ENCODE measurements at places on chromosomes 5 and 9.

DNA sequence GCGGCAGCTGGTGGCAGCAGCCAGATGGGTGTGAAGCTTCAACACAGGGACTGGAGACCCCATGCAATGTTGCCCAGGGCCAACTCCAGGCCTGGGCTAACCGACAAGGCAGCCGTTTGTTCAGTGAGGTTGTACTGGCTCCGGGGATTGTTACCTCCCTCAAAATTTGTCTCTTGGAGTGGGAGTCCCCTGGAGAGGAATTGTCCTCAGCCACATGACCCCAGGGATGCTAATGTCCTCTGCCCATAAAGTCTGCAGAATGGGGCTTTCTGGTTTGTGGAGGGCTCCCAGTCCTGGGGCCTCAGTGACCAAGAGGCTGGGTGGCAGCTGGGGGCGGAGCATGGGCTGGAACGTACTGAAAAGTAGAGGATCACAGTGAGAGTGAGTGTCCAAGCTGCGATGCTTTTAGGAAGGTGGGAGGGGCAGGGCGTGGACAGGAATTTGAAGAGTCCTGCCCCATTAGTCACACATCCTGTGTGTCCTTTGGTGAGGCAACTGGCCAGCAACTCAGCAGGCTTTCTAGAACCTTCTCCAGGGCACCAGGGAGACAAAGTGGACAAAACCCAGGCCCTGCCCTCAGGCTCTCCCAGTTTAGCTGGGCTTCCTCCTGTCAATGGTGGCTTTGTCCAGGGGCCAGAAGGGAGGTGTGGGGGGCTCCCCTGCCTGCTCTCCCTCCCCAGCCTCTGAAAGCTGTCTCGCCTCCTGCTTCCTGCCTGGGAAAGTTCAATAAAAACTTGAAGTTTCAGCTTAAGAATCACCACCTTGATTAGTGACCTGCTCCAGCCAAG is 114.0 kb downstream of the NSG2 start:
- no peaks in the 10 kb centered on the region for H3K27me3 ChIP-seq
- peak; percentile 9 for DNase-seq
- H3K4me1 ChIP-seq = no peaks in the 10 kb centered on the region
- H3K4me3 ChIP-seq = no peak overlapping the region
- H3K36me3 ChIP-seq = no peaks in the 10 kb centered on the region
- H3K27ac ChIP-seq = no peak overlapping the region

GRCh38 chr5:36932699-36933098 is 56.1 kb downstream of the NIPBL start:
- H3K4me3 ChIP-seq = no peak overlapping the region
- peaks cover 5% of the 10 kb centered on the region for H3K4me1 ChIP-seq
- H3K27me3 ChIP-seq = no peaks in the 10 kb centered on the region
- no peak for DNase-seq

DNA sequence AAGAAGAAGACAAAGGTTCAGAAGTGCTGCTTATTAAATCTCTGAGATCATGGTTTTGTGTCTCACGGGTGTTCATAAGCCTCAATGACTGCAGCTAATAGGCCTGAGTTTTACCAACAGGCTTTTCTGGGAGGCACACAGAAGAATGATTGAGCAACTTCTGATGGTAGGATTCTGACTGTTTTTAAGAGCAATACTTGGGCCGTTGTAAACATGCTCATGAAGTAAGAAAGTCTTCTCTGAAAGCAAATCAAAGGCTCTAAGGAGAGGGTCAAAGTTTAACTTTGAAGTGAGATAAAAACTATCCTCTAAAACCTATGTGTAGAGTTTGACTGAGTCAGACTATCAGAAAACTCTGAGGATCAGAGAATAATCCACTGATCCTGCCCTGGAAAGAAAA is 390.9 kb upstream of the DAB2 start:
- H3K27ac ChIP-seq = no peak overlapping the region
- no peak for DNase-seq
- no peaks in the 10 kb centered on the region for H3K27me3 ChIP-seq
- no peak overlapping the region for H3K4me3 ChIP-seq
- H3K36me3 ChIP-seq = no peaks in the 10 kb centered on the region

DNA sequence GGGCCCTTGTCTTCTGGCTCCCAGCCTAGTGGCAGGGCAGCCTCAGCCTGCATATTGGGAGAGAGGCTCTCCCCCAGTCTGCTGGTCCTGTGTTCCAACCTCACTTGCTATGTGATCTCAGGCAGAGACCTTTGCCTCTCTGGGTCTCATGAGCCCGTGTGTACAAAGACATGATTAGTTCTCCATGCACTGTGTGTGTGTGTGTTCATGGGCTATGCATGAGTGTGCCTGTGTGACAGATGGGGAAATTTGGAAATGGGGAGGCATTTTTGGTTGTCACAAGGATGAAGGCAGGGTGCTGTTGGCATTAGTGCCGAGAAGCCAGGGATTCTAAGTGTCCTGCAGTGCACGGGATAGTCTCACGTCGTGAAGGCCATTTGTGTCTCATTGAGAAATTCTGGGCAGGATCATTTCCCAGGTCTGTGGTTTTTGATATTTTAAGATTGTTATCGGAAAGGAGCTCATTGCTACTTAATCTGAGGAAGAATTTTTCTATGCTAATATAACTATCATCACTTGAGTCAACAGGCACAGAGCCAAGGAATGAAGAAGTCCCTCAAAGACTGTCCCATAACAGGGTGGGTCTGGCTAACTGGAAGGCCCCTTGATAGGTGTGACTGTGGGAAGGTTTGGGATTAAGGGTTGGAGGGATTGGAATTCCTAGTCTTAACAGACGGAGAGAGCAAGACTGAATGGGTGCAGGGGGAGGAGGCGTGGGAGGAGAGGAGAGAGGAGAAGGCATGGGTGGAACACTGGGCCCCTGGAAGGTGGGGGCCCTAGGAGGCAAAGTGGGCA is 168.5 kb downstream of the RGS3 start:
- peaks cover 5% of the 10 kb centered on the region for H3K27me3 ChIP-seq
- H3K4me3 ChIP-seq = no peak overlapping the region
- no peaks in the 10 kb centered on the region for H3K4me1 ChIP-seq
- H3K36me3 ChIP-seq = no peaks in the 10 kb centered on the region
- no peak for DNase-seq
- H3K27ac ChIP-seq = no peak overlapping the region

- peaks cover 3% of the 10 kb centered on the region for H3K4me1 ChIP-seq
- no peak for DNase-seq
- peaks cover 25% of the 10 kb centered on the region for H3K27me3 ChIP-seq
- no peak overlapping the region for H3K4me3 ChIP-seq
Observed at GRCh38 chr9:137295238-137295811, 6.7 kb downstream of the NRARP start.

- H3K36me3 ChIP-seq = peaks cover 53% of the 10 kb centered on the region
- no peak for DNase-seq
- no peak overlapping the region for H3K4me3 ChIP-seq
- H3K27ac ChIP-seq = no peak overlapping the region
- H3K4me1 ChIP-seq = peaks cover 5% of the 10 kb centered on the region
Observed at GRCh38 chr5:177523711-177524538, 7.2 kb upstream of the DDX41 start.

DNA sequence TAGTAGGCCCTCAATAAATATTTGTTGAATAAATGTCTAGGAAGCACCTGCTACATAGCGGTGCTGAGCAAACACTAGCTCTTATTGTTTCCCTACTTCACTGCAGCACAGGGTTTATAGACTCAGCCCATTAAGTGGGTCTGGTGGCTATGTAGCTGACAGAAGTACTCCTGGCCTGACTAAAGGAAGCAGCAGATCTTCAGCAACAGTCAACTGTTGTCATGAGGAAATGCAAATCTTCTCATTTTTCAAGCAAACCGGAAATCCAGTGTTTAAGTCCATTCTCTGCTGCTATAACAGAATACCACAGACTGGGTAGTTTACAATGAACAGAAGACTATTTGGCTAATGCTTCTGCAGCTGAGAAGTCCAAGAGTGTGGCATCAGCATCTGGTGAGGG is 2.8 kb upstream of the TEX10 start:
- peaks cover 14% of the 10 kb centered on the region for H3K4me1 ChIP-seq
- no peak for DNase-seq
- no peak overlapping the region for H3K27ac ChIP-seq
- H3K36me3 ChIP-seq = no peaks in the 10 kb centered on the region

- H3K4me1 ChIP-seq = peaks cover 10% of the 10 kb centered on the region
- peak; percentile 44 for DNase-seq
- no peak overlapping the region for H3K4me3 ChIP-seq
Observed at GRCh38 chr5:95870105-95870672, 47.7 kb upstream of the GLRX start.

DNA sequence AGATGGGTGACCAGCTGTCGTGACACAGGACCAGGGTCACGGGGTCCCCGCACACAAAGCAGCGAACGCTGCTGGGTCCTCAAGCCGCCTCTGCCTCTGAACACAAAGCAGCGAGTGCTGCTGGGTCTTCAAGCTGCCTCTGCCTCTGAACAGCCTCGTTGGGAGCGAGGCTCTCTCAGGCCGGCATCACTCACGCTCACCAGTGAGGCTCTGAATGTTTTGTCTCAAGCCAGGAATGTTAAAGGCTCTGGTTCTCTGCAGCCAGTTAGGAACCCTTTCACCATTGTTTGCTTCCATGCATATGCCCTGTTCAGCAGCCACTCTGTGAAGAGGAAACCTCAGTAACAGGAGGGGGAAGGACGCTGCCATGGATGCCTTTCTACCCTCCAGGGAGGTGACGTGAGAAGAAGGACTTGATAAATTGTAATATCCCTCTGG is 82.7 kb upstream of the TAF11L2 start:
- no peak overlapping the region for H3K27ac ChIP-seq
- no peak for DNase-seq
- H3K27me3 ChIP-seq = no peaks in the 10 kb centered on the region
- H3K4me1 ChIP-seq = peaks cover 12% of the 10 kb centered on the region
- H3K36me3 ChIP-seq = no peaks in the 10 kb centered on the region

GRCh38 chr9:133134388-133135145 is 13.5 kb upstream of the RALGDS start:
- H3K4me3 ChIP-seq = no peak overlapping the region
- no peaks in the 10 kb centered on the region for H3K36me3 ChIP-seq
- H3K27ac ChIP-seq = peak overlapping the region; percentile 85

- no peak for DNase-seq
- no peaks in the 10 kb centered on the region for H3K36me3 ChIP-seq
- no peak overlapping the region for H3K27ac ChIP-seq
- H3K4me1 ChIP-seq = no peaks in the 10 kb centered on the region
- no peaks in the 10 kb centered on the region for H3K27me3 ChIP-seq
Observed at GRCh38 chr5:11105696-11106095, 344.7 kb upstream of the DAP start.

GRCh38 chr5:72555871-72556270 is 48.7 kb upstream of the ZNF366 start:
- DNase-seq = no peak
- H3K4me1 ChIP-seq = peaks cover 24% of the 10 kb centered on the region
- H3K27ac ChIP-seq = no peak overlapping the region

DNA sequence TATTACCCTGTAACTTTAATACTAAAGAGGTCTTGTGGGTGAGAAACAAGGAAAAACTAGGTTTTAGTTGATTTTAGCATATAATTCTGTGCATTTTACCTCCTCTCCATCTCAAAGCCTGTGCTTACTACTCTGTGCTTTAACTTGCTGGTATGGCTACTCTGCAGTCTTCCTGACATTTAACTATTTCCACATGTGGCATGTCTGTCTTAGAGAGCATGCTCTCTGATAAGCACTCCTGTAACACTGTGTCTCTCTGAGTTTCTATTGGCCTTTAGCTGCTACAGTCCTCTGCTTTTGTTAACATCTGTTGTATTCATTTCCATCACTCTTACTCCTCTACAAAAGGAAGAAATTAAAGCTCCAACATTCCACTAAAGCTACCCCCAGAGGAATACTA is 418.3 kb downstream of the RAB3C start:
- no peaks in the 10 kb centered on the region for H3K27me3 ChIP-seq
- H3K27ac ChIP-seq = no peak overlapping the region
- H3K36me3 ChIP-seq = no peaks in the 10 kb centered on the region
- no peaks in the 10 kb centered on the region for H3K4me1 ChIP-seq

DNA sequence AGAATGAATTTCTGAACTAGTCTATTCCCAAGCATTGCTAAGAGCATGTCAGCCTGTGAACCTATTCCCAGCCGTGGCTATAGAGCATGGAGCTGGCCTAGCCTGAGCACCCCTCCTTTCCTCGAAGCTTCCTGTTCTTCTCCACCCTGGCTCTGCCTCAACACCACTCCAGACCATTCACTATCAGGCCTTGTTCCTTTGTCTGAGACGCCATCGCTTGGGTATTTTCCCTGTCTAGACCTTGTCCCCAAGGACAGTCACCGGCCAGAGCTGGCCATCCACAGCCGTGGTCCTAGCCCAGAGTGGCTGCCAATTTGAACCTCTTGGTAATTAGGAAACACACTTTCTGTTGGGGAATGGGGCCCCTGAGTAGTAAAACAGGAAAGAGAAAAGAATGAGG is 105.8 kb downstream of the LIFR start:
- H3K27me3 ChIP-seq = no peaks in the 10 kb centered on the region
- DNase-seq = no peak
- H3K4me1 ChIP-seq = no peaks in the 10 kb centered on the region
- H3K36me3 ChIP-seq = no peaks in the 10 kb centered on the region
- H3K27ac ChIP-seq = no peak overlapping the region

DNA sequence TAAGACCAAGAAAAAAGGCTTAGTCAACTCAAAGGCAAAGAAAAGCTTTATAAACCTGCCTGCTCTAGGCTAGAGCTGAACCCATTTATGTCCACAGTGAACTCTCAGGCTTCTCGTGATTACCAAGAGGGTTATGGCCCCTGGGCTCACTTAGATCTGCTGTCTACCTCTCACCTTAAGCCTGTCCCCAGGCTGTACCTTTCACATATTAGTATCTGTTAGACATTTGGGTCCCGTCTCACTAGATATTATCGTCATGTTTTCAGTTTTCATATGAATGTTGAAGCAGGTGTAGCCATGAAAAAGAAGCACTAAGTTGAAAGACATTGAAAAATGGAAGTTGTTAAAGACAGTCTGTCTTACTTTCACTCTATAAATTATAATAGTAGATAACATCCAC is 75.2 kb upstream of the COX7C start:
- no peak overlapping the region for H3K27ac ChIP-seq
- no peak for DNase-seq
- no peak overlapping the region for H3K4me3 ChIP-seq
- no peaks in the 10 kb centered on the region for H3K4me1 ChIP-seq
- H3K27me3 ChIP-seq = no peaks in the 10 kb centered on the region

GRCh38 chr5:23367874-23368273 is 139.5 kb upstream of the PRDM9 start:
- no peaks in the 10 kb centered on the region for H3K36me3 ChIP-seq
- H3K27me3 ChIP-seq = no peaks in the 10 kb centered on the region
- H3K4me3 ChIP-seq = no peak overlapping the region
- H3K27ac ChIP-seq = no peak overlapping the region
- no peaks in the 10 kb centered on the region for H3K4me1 ChIP-seq

GRCh38 chr9:33024126-33024965 is 727 bp upstream of the DNAJA1 start:
- peak overlapping the region; percentile 94 for H3K4me3 ChIP-seq
- DNase-seq = no peak
- no peaks in the 10 kb centered on the region for H3K27me3 ChIP-seq
- peak overlapping the region; percentile 93 for H3K27ac ChIP-seq
